ENCODE measurements at places on chromosomes 2 and 18. TPM values are rescaled to one million over a fixed set of nuclear protein-coding genes. Genes with fewer than 3 reads are reported as not detected.

The PROM2 gene
- 0.20 TPM for total RNA-seq

The ALKAL2 gene
- total RNA-seq = not detected

The CTLA4 gene
- total RNA-seq = not detected

The DCDC2C gene
- not detected for total RNA-seq

The POMC gene
- 1.2 TPM for total RNA-seq

The PAX3 gene
- not detected for total RNA-seq

All from smooth muscle cell of the pulmonary artery (primary cell).